ENCODE measurements at places on chromosomes 1 and 21. TPM values are rescaled to one million over a fixed set of nuclear protein-coding genes. Genes with fewer than 3 reads are reported as not detected.

The ERICH3 gene
- not detected for total RNA-seq

The CLCA4 gene
- total RNA-seq, result not detected

The RNF186 gene
- total RNA-seq, result not detected

The IRF2BP2 gene
- total RNA-seq, result 51.1 TPM

The RAB42 gene
- 0.81 TPM for total RNA-seq

The TGFB2 gene
- 56.2 TPM for total RNA-seq

The BEST4 gene
- not detected for total RNA-seq

The BATF3 gene
- total RNA-seq, result 0.81 TPM

The BARHL2 gene
- not detected for total RNA-seq

The PHLDA3 gene
- total RNA-seq, result 50.0 TPM

The SLX9 gene
- 36.2 TPM for total RNA-seq

The TNNT2 gene
- total RNA-seq, result not detected

The PEA15 gene
- total RNA-seq, result 113 TPM

The RXRG gene
- not detected for total RNA-seq

The SLC30A2 gene
- total RNA-seq, result not detected

The PIGM gene
- 3.1 TPM for total RNA-seq

The TMPRSS3 gene
- not detected for total RNA-seq

The UBE2Q1 gene
- 28.5 TPM for total RNA-seq

The TMEM269 gene
- not detected for total RNA-seq

The CFHR1 gene
- 0.28 TPM for total RNA-seq

The SPATA21 gene
- total RNA-seq, result not detected

The ATP6V1G3 gene
- not detected for total RNA-seq

The C1orf210 gene
- not detected for total RNA-seq

The NUP210L gene
- total RNA-seq, result 0.09 TPM

The SPATA1 gene
- total RNA-seq, result 1.0 TPM

The LY9 gene
- total RNA-seq, result not detected

The ELAVL4 gene
- total RNA-seq, result not detected

Measured in endothelial cell of coronary artery (primary cell).